ENCODE measurements at places on chromosomes 3 and 15. TPM values are rescaled to one million over a fixed set of nuclear protein-coding genes. Genes with fewer than 3 reads are reported as not detected.

The SAMMSON gene
- total RNA-seq: not detected

The EFCAB12 gene
- total RNA-seq: under 0.01 TPM

The PPM1M gene
- 12.2 TPM for total RNA-seq

The CPB1 gene
- not detected for total RNA-seq

The HCLS1 gene
- total RNA-seq: 0.56 TPM

The ACTC1 gene
- total RNA-seq: 0.83 TPM

The BOC gene
- total RNA-seq: 5.3 TPM

The OR5K2 gene
- not detected for total RNA-seq
